ENCODE measurements at places on chromosomes 2 and 18. TPM values are rescaled to one million over a fixed set of nuclear protein-coding genes. Genes with fewer than 3 reads are reported as not detected.

DNA sequence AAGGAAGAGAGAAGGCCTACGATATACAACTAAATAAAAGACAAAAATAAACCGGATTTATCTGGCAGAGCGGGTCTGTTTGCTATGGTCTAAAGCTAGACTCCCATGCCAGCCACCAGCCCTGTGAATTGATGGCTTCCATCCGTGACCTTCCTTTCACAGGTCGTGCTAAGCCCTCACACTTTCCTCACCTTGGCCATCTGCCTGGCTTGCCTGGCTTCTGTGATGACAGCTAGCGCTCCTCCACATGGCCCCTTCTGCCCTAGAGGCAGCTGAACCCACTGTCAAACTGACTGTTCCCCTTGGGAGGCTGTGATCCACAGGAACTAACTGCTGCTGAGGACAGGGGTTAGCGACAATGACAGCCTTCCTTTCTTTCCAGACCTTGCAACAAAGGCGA is 32.5 kb downstream of the GAREM1 start:
- no peak overlapping the region for H3K4me3 ChIP-seq
- no peaks in the 10 kb centered on the region for H3K27me3 ChIP-seq
- H3K4me1 ChIP-seq = no peaks in the 10 kb centered on the region
- no peak overlapping the region for H3K27ac ChIP-seq
- H3K36me3 ChIP-seq = no peaks in the 10 kb centered on the region
- no peak for DNase-seq

DNA sequence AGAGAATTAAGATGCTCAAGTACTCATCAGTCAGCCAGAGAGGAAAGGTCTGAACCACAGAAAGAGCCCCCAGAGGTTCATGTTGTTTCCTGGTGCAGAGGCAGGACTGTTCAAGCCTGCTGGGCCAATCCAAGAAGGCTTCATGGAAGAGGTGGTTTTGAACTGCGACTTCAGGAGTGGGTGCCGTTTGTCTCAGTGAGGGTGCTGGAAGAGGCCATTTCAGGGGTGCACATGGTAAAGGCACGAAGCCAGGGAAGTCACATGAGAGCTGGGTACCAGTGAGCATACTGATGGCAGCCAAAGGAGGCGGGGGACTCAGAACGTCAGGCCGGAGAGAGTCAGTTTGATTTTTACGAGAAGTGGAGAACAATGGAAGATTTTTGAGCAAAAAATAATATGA is 55.5 kb downstream of the EMILIN2 start:
- H3K4me1 ChIP-seq = peaks cover 10% of the 10 kb centered on the region
- H3K27me3 ChIP-seq = no peaks in the 10 kb centered on the region
- no peak for DNase-seq

- H3K4me3 ChIP-seq = no peak overlapping the region
- H3K4me1 ChIP-seq = no peaks in the 10 kb centered on the region
- no peaks in the 10 kb centered on the region for H3K36me3 ChIP-seq
- DNase-seq = no peak
- H3K27me3 ChIP-seq = no peaks in the 10 kb centered on the region
These were observed 92.6 kb upstream of the PNPT1 start for GRCh38 chr2:55786280-55786679.

GRCh38 chr2:219249203-219249980 is 3.7 kb upstream of the TUBA4B start:
- H3K36me3 ChIP-seq = peaks cover 22% of the 10 kb centered on the region
- H3K4me3 ChIP-seq = peak overlapping the region; percentile 26
- no peaks in the 10 kb centered on the region for H3K27me3 ChIP-seq
- peak overlapping the region; percentile 87 for H3K27ac ChIP-seq

- H3K36me3 ChIP-seq = no peaks in the 10 kb centered on the region
- no peaks in the 10 kb centered on the region for H3K27me3 ChIP-seq
- DNase-seq = no peak
- H3K27ac ChIP-seq = no peak overlapping the region
- H3K4me3 ChIP-seq = no peak overlapping the region
- no peaks in the 10 kb centered on the region for H3K4me1 ChIP-seq
These were observed 65.1 kb upstream of the RPRM start for GRCh38 chr2:153543635-153544071.

DNA sequence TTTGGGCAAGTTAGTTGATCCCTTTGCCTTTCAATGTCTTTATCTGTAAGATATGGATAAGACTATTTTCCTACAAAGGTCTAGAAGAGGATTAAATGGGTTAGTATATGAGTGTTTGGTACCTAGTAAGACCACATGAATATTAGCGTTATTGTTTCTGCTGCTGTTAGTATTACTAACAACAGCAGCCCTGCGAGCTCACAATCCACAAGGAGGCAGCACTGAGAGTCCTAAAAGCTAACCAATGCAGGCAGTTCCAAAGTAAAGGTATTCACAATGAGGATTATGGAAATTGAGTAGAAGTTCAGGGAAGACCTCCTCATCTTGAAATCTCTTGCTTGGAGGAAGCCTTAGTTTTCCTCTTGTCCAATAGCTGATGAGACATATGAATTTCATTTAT is 248.9 kb downstream of the TDRD15 start:
- H3K27me3 ChIP-seq = no peaks in the 10 kb centered on the region
- H3K4me3 ChIP-seq = no peak overlapping the region
- no peak overlapping the region for H3K27ac ChIP-seq
- DNase-seq = no peak

DNA sequence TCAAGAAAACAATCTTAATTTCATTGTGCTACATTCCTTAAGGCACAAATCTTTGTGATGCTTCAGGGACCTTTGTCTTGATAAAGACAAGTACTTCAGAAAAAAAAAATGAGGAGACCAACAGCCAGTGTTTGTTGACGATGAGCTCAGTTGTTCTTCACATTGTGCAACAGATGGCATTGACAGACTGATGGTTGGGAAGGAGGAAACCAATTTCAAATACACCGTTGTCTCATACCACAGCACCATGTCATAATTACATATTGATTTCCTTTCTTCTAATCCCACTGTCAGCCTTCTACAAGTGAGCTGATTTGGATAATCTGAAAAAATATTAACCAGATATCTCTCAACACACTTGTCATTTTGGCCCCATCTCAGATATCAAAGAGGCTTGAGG is 53.7 kb upstream of the GRB14 start:
- no peak overlapping the region for H3K4me3 ChIP-seq
- no peaks in the 10 kb centered on the region for H3K36me3 ChIP-seq
- no peak for DNase-seq
- H3K27ac ChIP-seq = no peak overlapping the region

GRCh38 chr18:45962461-45962860 is 4.7 kb downstream of the EPG5 start:
- peak; percentile 82 for DNase-seq
- no peaks in the 10 kb centered on the region for H3K36me3 ChIP-seq
- no peak overlapping the region for H3K4me3 ChIP-seq
- no peaks in the 10 kb centered on the region for H3K27me3 ChIP-seq

- H3K27ac ChIP-seq = no peak overlapping the region
- H3K36me3 ChIP-seq = no peaks in the 10 kb centered on the region
- peaks cover 35% of the 10 kb centered on the region for H3K4me1 ChIP-seq
These were observed 188.2 kb downstream of the PLCL1 start for GRCh38 chr2:197992482-197993133.

DNA sequence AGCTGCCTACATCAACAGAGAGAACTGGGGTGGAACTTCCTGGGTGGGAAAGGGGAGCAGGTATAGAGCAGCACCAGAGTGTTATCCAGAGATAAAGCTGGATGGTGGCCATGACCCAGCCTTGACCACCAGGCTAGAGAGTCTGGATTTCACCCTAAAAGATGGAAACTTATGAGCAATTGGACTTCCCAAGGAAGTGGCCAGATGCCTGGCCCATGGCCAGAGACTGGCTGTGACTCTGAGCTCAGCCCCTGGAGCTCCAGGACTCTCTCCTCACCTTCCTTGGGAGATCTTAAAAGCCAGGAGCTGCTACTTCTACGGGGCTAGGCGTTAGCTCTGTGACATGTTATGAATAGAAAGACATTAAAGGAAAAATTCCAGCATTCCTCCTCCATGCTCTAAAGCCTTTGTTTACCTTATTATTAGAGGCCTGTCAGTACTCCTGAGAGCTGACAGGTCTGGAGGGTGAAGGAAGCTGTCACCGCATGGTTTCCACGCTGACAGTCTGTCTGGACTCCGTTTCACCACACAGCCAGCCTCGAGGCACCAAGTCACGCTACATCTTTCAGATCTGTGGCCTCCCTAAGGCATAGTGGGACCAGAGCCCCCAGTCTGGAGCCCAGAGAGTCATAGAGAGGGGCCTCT is 260.0 kb upstream of the SIX2 start:
- H3K27ac ChIP-seq = no peak overlapping the region
- no peak for DNase-seq
- H3K4me3 ChIP-seq = no peak overlapping the region
- H3K36me3 ChIP-seq = no peaks in the 10 kb centered on the region

DNA sequence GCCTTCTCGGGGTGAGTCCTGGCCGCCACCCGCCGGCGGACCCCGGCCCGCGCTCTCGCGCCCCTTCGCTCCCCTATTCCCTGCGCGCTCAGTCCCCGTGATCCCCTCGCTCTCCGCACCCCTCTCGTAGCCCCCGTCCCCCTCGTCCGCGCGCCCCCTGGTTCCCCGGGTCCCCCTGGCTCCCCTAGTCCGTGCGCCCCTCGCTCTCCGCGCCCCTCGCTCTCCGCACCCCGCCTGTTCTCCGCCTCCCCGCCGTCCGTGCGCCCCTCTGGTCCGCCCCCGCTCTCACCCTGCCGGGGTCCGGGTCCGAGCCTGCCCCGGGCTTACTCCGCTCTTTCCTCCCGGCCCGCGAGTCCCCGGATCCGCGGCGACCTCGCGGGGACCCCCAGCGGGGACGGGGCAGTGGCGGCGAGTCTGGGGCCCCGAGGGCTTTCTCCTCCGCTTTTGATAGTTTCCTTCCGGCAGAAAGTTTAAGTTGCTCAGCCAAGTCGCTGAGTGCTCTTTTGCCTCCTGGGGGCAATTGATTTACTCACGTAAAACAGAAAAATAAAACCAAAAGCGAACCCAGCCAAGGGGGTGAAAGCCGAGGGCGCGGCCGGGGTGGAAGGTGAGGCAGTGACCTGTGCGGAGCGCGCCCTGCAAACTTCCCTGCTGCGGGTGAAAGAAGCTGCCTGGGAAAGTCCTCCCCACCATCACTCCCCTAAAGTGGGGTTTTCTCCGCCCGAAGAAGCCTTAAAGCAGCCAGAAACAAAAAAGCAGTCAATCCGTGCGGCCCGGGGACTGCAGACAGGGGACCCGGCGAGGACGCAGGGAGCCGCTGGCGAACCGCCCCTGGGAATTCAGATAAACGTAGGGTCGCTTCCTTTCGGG is 568 bp downstream of the RAB31 start:
- no peak overlapping the region for H3K27ac ChIP-seq
- peaks cover 9% of the 10 kb centered on the region for H3K27me3 ChIP-seq
- no peaks in the 10 kb centered on the region for H3K36me3 ChIP-seq
- H3K4me1 ChIP-seq = peaks cover 10% of the 10 kb centered on the region
- no peak for DNase-seq

GRCh38 chr18:25279133-25279532 is 72.8 kb downstream of the ZNF521 start:
- no peaks in the 10 kb centered on the region for H3K27me3 ChIP-seq
- H3K36me3 ChIP-seq = no peaks in the 10 kb centered on the region
- DNase-seq = no peak
- no peak overlapping the region for H3K27ac ChIP-seq
- no peaks in the 10 kb centered on the region for H3K4me1 ChIP-seq

GRCh38 chr18:56289381-56289780 is 349.0 kb downstream of the TXNL1 start:
- H3K27ac ChIP-seq = no peak overlapping the region
- no peaks in the 10 kb centered on the region for H3K36me3 ChIP-seq
- no peak for DNase-seq
- no peaks in the 10 kb centered on the region for H3K4me1 ChIP-seq

GRCh38 chr2:239259603-239260298 is 141.1 kb downstream of the HDAC4 start:
- no peaks in the 10 kb centered on the region for H3K36me3 ChIP-seq
- no peaks in the 10 kb centered on the region for H3K27me3 ChIP-seq
- peak; percentile 32 for DNase-seq
- H3K4me1 ChIP-seq = peaks cover 90% of the 10 kb centered on the region

GRCh38 chr2:7845332-7845731 is 836.5 kb upstream of the ID2 start:
- no peaks in the 10 kb centered on the region for H3K36me3 ChIP-seq
- H3K4me3 ChIP-seq = no peak overlapping the region
- DNase-seq = no peak
- no peaks in the 10 kb centered on the region for H3K27me3 ChIP-seq

- H3K36me3 ChIP-seq = no peaks in the 10 kb centered on the region
- H3K4me1 ChIP-seq = peaks cover 13% of the 10 kb centered on the region
- no peak overlapping the region for H3K27ac ChIP-seq
- DNase-seq = peak; percentile 32
- no peaks in the 10 kb centered on the region for H3K27me3 ChIP-seq
- H3K4me3 ChIP-seq = peak overlapping the region; percentile 31
These were observed 77.7 kb upstream of the SMAD2 start for GRCh38 chr18:48007955-48008701.

- no peaks in the 10 kb centered on the region for H3K4me1 ChIP-seq
- H3K27ac ChIP-seq = no peak overlapping the region
- H3K36me3 ChIP-seq = no peaks in the 10 kb centered on the region
- no peak overlapping the region for H3K4me3 ChIP-seq
- DNase-seq = no peak
These were observed 117.4 kb upstream of the NABP1 start for GRCh38 chr2:191560411-191560980.

DNA sequence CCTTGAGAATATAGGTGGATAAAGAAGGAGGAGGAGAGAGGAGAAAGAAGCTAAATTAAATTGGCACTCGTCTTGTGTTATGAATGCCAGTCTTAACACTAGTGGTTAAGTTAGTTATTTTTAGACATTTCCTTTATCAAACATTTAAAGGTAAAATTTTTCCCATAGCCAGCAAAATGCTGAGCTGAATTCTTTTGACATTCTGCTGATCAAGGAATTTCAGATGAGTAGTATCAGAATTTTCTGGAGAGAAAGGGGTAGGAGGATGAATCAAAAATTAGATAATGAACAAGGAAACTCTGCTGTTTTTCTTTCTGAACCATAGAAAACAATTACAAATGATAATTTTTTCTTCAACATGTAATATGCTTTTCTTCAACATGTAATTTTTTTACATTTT is 52.5 kb downstream of the ASXL3 start:
- no peaks in the 10 kb centered on the region for H3K36me3 ChIP-seq
- no peaks in the 10 kb centered on the region for H3K27me3 ChIP-seq
- H3K4me1 ChIP-seq = no peaks in the 10 kb centered on the region
- no peak overlapping the region for H3K4me3 ChIP-seq
- no peak for DNase-seq
- no peak overlapping the region for H3K27ac ChIP-seq

- no peaks in the 10 kb centered on the region for H3K4me1 ChIP-seq
- H3K4me3 ChIP-seq = no peak overlapping the region
- no peak for DNase-seq
- H3K27me3 ChIP-seq = no peaks in the 10 kb centered on the region
- no peak overlapping the region for H3K27ac ChIP-seq
These were observed 26.1 kb upstream of the FN1 start for GRCh38 chr2:215461836-215462532.

GRCh38 chr2:181441670-181442069 is 15.5 kb upstream of the ITGA4 start:
- no peak for DNase-seq
- H3K4me1 ChIP-seq = peaks cover 10% of the 10 kb centered on the region
- H3K36me3 ChIP-seq = no peaks in the 10 kb centered on the region
- H3K27ac ChIP-seq = no peak overlapping the region

The MYO7B gene
- total RNA-seq = not detected

The IL37 gene
- not detected for total RNA-seq

The LCT gene
- total RNA-seq = 0.06 TPM

The RNF125 gene
- 40.3 TPM for total RNA-seq

The ABCG5 gene
- not detected for total RNA-seq

The LIPG gene
- not detected for total RNA-seq

The CNGA3 gene
- total RNA-seq = not detected

The COL4A4 gene
- total RNA-seq = 0.03 TPM

The DBI gene
- total RNA-seq = 44.7 TPM

The TET3 gene
- 19.4 TPM for total RNA-seq

Data from CD4-positive, alpha-beta memory T cell (primary cell).